ENCODE measurements at places on chromosomes 1 and 21.

DNA sequence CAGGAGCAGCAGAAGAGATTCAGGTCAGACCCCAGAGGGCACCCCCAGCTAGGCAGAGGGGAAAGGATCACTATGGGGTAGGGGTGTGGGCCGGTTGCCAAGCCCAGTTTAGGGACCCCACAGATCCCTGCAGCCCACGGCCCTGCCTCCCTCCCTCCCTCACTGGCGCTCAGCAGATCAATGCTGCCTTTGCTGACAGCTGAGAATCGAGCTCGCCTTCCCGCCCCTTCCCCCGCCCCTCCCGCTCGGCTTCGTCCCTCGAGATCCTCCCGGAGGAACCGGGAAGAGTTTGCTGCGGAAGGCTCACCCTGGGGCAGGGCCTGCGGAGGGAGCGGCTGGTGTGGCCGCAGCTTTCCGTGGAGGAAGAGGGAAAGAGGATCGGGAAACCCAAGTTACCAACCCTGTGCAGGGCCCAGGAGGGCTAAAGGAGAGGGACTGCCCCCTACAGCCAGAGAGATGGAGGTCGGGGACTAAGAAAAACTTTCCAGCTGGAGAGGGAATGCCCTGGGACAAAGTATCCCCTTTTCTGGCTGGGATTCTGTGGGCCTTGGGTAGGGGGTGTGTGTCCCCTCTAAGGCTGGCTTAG lies 1.1 kb upstream of the KCNQ4 start:
- DNase-seq, result no peak

DNA sequence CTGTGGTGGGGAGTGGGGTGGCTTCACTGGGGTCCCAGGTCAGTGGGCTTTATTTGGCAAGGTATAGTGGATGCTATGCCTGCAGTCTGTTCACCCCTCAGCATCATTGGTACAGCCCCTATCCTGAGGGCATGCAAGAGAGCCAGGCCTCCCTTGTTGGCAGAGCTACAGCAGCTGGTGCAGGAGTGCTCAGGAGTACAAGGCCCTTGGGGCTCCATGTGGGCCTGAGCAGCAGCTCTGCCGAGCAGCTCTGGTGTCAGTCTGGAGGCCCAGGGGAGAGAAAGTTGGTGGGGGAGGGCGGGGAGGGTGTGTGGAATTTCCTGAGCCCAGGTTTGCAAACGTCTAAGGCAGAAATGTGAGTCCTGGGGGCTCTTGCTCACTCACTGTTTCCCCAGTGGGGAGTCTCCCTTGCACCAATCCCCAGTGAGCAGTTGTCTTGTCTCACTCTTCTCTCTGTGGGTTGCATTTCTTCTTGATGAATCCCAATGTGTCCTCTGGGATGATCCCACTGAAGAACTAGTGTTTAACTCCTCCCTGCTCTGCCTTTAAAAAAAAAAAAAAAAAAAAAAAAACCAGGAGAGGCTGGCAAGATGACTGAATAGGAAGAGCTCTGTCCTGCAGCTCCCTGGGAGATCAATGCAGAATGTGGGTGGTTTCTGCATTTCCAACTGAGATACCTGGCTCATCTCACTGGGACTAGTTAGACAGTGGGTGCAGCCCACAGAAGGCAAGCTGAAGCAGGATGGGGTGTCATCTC lies 39.5 kb upstream of the CYP4X1 start:
- DNase-seq, result no peak

- no peak for DNase-seq
These were observed 83.9 kb upstream of the IPO9 start for GRCh38 chr1:201745023-201745422.

DNA sequence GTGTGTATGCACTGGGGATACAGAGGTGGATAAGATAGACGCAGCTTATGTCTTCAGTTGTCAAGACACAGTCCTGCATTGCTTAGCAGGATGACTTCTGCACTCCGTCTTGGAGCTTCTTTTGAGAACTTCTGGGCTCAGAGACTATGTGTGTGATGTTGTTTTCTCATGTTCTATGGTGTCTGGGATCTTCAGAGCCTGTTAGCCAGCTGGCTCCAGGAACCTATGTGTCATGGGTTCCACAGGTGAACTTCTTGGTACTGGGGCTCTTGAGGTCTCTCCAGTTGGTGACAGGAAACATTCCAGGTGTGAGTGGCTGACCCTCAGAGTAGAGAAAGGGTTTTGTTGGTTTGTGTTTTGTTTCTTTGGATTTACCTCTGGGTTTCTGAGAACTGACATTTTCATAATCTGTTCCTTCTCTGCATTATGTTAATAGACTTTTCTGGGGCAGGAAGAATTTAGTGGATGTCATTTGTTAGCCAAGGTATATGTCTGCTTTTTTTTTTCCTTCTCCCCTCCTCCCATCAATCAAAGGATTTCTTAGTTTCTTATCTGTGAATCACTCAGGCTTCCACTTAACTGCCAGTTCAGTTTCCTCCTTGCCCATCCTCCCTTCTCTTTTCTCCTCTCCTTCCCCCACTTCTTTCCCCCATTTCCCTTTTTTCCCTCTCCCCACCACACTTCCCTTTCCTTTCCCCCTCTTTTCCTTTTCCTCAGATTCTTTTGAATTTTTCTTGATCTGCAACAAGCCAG lies 18.1 kb downstream of the FGGY start:
- no peak for DNase-seq

GRCh38 chr1:237799762-237800474 lies 90.8 kb downstream of the ZP4 start:
- DNase-seq, result peak; percentile 20

DNA sequence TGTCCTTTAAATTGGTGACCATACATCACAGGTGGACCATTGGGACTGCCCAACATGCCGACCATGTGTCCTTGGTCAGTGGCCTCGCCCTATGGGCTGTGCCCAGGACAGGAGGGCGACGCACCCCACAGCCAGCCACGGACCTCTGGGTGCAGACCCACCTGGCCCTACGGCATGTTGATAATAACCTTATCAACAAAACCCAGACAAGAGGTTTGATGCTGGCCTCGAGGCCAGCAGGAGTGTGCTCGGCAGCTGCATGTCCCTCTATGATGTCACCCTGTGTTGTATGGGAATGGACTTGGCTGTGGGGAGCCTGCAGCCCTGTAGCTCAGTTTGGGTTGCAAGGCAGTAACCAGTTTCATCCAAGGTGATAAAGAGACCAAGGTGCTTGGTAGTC lies 32.1 kb downstream of the SLC37A1 start:
- DNase-seq, result no peak

DNA sequence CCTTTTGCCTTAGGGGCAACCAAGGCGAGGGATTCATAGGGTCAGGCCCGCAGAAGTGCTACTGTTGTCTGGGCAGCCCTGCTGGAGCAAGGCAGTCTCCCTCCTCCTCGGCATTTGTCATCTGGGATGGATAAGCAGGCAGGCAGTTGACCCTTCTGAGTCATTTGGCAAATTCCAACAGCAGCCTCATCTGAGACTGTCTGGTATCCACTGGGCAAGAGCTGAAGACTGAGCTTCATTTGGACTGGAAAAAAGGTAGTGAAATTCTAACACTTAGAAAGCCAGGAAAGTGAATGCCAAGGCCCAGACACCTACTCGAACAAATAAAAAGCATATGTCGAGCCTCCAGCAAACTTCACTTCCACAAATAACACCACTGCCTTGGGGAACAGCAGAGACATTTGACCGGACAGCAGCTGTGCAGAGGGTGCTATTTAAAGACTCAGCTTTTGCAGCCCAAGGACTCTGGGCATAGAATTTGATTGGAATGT lies 4.0 kb upstream of the ZBTB40 start:
- DNase-seq, result no peak

DNA sequence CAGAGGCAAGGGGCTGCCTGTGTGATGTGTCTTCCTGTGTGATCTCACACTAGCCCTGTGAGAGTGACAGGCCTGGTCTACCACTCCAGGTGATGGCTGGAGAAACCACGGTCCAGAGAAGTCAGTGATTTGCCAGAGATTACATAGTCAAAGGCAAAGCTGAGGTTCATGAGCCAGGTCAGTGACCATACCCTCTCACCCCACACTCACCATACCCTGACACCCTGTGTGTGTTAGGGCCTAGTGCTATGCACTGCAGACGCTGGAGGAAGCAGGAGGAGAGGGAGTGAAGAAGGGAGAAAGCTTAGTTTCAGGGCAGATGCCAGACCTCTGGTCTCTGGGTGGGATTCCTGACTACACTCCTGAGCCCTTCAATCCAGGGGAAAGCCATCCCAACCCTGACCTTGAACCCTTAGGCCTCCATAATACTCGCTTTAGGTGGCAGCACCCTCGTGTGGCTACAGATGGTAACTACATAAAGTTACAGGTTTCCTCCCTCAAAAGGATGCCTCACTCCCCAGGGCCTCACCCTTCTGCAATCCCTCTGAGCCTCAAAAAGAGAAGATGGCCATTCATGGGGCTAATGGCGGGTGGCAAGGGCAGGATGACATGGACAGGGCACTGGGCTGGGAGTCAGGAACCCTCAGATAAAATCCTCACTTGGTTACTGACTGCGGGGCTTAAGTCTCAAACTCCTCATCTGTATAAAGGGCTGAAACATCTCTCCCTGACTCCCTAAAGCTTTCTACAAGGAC lies 20.8 kb upstream of the SDC3 start:
- no peak for DNase-seq

GRCh38 chr21:45478115-45478801 lies 64.0 kb downstream of the SLC19A1 start:
- peak; percentile 85 for DNase-seq

GRCh38 chr1:24275510-24275909 lies 43.6 kb upstream of the GRHL3 start:
- DNase-seq, result no peak

DNA sequence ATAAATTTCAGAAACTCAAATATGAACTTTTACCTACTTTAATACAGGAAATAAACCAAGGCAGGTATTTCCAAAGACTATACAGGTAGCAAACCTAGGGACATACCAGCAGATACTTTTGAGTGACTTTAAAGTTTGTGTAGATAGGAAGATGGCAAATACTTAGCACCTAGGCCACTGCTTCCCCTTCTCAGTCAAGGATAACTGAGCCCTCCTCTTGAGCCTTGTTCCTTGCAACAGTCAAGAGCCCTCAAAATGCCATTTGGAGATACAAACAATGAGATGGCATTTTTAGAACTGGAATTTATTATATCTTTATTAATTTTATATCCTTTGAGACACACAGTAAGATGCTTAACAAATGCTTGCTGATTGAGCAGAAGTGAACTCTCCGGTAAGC lies 65.9 kb downstream of the LPGAT1 start:
- DNase-seq, result no peak

GRCh38 chr21:34611528-34611927 lies 3.4 kb downstream of the RCAN1 start:
- no peak for DNase-seq

- DNase-seq, result no peak
These were observed 4.4 kb upstream of the ACTRT2 start for GRCh38 chr1:3016641-3017439.

GRCh38 chr1:22224091-22224490 lies 81.2 kb upstream of the WNT4 start:
- DNase-seq, result no peak

GRCh38 chr21:43731891-43732711 lies 13.2 kb downstream of the PDXK start:
- no peak for DNase-seq

DNA sequence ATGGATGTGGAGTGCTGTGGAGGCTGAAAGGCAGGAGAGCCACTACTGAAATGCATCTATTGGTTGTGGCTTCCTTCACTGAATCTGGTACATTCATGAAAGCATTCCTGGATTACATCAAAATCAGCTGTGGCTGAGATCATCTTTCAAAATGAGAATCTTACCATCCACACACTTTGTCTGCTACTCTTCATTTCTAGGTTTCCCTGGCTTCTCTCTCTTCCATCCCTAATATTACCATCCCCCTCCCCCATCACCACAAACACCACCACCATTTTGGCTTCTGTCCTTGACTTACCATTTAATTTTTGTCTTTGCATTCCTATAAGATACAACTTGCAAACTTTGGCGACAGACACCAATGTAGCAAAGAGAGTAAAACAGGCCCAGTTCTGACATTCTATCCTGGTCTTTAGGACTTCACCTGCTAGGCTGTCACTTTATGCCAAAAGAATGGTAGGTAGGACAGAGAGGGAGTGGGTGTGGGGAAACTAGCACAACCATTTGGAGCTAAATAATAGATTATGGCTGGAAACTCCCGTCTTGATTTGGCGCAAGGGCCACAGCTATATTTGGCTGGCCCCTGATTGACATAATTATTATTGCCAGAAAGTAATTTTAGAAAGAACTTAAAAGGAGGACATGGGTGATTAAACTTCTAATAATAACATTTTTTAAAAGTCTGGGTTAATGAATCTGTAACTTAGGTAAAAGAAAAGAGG lies 15.1 kb upstream of the DUSP10 start:
- DNase-seq, result no peak

GRCh38 chr21:26732432-26733221 lies 112.6 kb downstream of the ADAMTS1 start:
- DNase-seq, result no peak

DNA sequence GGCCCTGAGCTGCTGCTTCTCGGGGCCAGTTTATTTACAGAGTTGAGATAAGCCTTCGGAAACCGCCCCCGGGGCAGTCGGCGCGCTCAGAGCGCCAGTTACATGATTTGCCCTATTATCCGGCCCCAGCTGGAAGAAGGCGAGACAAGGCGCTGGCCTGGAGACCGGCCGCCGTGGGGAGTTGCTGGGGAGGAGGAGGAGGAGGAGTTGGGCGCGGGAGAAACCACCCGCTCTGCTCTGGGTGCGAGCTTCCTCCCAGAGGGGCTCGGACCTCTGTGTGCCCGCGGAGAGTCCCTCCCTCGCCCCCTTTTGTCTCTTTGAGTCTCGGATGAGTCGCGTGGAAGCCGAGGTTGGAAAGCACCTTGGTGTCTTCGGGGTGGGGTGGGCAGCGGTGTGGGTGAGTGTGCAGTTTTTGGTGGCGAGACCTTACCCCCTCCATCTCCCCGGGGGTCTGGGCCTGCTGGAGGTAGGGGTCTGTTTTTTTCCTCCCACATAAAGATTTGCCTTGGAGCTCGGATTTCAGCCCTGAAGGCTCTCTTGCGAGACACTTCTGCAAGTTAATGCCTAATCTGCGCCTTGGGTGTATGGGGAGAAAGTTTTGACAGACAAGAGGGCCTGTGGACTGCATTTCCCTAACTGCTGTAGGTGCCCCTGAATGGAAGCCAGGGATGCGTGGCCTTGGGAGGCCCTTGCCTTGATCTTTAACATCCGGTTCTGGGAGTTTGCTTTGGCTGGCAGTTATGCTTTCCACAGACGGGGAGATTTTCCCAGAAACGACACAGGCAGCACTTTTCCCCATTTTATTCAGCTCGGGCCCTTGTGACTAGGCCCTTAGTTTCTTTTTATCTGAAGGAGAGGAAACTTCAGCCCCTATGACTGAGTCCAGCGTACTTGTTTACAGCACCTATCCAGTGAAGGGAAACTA lies 80.0 kb downstream of the NDUFS5 start:
- no peak for DNase-seq

DNA sequence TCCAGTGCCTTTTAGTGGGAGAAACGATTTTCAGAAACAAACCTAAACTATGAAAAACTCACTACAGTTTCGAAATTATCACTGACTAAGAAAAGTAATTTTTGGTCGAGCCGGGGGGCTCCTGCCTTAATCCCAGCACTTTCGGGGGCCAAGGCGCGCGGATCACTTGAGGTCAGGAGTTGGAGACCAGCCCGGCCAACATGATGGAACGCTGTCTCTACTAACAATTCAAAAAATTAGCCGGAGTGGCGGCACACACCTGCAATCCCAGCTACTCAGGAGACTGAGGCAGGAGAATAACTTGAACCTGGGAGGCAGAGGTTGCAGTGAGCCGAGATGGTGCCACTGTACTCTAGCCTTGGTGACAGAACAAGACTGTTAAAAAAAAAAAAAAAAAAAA lies 3.0 kb downstream of the CFHR3 start:
- no peak for DNase-seq

GRCh38 chr21:17699524-17700189 lies 87.0 kb upstream of the BTG3 start:
- no peak for DNase-seq

- no peak for DNase-seq
These were observed 30.8 kb upstream of the COL18A1 start for GRCh38 chr21:45373991-45374816.

All from CD4-positive, alpha-beta T cell treated with Interferon gamma for 1 hour (primary cell).